ENCODE measurements at places on chromosomes 7 and 10.

DNA sequence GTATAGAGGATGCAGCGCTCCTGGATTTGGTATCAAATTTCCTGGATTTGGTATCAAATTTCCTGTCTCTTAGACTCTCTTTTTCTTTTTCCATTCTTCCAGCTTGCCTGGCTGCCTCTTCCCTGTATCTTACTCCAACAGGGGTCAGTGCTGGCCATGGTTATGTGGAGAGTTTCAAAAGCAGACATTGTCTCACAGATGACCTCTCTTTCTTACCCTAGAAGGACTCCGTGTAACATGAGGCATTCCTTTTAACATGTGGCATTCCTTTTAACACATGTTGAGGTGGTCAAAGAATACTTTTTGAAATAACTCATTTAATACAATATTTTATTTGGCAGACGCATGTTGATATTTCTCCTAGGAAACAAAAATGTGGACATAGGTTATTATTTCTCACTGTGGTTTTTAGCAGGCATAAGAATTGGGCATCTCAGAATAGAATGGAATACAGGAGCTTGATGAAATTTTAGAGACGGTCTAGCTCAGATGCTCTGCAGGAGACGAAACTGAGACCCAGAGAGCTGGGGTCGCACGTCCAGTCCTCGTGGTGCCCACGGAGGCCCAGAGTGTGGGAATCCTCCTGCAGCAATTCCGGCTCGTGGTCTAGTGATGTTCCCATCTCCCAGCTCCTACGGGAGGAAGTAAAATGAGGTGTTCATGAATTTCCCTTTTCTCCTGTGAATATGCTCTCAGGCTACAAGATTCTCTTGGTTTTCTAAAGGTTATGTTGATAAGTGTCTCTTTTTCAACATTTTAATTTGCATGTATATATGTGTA is 59.6 kb upstream of the PITRM1 start:
- DNase-seq = no peak

GRCh38 chr7:66731986-66732385 is 8.5 kb upstream of the RABGEF1 start:
- DNase-seq = no peak

DNA sequence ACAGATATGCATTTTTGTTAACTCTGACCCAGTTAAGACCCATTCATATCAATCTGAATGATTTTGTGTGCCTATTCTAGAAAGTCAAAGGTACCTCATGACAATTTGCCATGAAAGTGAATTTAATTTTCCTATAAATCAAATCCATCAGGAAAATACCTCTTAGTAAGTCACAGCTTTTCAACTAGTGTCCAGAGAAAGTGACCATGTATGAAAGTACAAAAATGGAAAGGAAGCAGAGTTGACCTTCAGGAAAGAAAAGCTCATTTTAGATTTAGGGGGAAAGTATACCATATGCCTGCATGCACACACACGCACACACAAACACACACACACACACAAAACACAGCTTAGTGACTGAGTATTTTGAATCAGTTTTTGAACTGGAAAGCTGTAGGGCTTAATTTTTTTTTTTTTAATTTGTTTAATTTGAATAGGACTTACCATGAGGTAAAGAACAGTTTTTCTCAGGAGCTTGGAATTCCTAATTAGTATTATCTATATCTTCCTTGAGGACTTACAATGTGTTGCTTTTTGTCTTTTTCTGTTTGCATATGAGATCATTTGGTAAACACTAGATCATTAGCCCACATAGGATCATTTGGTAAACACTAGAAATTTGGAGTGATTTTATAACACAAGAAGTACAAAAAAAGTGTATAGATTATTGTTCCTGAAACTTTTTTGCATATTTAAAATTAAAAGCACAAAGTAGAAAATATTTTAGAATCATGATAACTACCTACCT is 61.6 kb downstream of the ZNF277 start:
- no peak for DNase-seq

DNA sequence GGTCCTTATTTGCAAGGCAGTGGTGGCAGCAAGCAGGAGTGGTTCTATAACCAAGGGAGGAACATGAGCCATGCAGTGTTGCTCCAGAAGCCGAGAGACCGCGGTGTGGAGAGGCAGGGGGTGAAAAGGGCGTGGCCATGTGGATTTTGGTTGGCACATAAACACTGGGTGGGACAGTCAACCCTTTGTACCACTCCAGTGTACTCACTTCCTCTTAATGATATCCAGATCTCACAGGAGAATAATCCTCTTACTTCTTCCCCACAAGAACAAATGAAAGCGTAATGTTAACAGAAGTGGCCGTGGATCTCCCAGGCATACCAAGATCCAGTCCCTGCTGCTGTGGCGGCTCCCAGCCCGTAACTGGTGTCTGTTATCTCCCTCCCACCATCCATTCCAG is 42.4 kb downstream of the XRCC2 start:
- DNase-seq = no peak

GRCh38 chr10:70561558-70561957 is 41.0 kb downstream of the PRF1 start:
- no peak for DNase-seq

DNA sequence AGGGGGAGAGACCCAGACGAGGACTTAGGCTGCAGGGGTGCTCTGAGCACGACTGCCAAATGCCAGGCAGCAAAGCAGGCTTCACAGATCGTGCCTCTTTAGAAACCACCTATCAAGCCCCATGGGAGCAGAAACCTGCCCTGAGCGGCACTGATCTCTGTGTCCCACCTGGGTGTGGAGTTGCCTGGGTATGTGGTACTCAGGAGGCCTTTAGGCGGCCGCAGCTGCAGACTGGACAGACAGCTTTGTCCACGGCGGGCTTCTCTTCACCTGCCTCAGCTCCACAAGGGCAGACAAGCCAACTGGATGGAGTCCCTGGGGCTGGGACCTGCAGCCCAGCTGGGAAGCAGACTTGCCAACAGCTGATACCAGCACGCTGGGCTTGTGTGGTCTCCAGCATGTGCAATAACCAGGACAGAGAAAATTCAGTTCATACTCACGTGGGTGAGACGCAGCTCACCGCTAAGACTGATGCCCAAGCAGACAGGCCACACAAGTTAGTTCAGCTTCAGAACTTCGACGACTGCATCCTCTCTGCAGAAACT is 163.2 kb downstream of the EBF3 start:
- no peak for DNase-seq

DNA sequence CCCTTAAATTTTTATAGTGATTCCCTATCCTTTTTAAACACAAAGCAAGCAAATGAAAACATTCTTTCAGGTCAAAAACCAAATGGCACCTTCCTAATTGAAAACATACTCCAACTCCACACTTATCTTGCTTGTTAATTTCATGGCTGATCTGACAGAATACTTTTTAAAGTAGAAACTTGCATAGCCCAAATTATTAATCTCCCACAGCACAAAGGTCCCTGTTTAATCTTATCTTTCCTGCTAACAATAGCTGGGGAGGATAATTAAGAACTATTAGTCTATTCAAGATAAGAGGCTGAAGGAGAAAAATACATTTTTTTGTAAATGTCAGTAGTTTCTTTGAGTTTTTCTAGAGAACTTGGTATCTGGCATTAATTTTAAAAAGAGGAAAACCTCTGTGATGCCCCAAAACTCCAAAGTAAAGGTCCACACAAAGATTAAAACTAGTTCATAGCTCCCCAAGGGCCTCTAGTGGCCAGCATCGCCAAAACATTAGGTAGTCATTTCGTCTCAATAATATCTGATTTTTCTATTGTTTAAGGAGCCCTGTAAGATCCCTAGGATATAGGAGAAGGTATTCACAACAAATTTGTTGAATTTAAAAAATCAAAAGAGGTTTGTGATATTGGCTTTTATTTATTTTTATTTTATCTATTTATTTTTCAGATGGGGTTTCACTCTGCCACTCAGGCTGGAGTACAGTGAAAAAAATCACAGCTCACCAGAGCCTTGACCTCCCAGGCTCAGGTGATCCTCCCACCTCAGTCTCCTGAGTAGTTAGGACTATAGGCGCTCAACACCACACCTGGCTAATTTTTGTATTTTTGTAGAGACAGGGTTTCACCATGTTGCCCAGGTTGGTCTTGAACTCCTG is 14.7 kb downstream of the CDNF start:
- peak; percentile 12 for DNase-seq

DNA sequence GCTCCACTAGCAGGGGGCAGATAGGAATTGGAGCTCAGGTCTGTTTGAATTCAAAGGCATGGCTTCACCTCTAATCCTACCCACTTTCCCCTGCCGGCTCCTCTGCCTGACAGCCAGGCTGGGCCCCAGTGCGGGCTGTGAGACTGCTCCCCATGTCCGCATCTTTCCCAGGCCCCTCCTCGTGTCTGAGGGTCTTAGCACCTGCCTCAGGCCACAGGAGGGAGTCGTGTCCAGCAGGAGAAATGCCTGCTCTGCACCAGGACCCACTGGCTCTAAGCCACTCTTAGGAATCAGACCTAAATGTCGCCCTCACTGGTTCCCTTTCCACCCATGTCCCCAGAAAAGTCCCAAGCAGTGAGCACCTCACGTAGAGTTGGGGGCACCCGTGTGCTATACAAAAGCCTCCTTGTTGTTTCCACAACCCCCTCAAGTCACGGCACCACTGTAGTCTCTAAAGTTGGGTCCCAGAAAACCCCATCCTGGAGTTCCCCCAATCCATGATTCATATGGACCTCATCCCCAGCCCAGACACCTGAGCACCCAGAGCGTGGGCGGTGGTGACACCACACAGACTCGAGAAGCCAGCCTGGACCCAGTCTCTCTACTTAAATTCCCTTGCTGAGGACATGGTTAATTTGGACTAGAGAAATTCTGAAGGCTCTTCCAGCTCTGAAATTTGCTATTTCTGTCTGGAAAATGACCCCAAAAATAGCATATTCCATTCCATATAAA is 466.4 kb upstream of the ZMIZ1 start:
- DNase-seq = no peak

- DNase-seq = no peak
Measured at GRCh38 chr7:88337572-88337971, 30.9 kb upstream of the STEAP4 start.

- DNase-seq = no peak
Measured at GRCh38 chr10:7666253-7667023, at the start of gene ITIH5. Gene ITIH5, minus strand, starts transcription at chr10:7666966. Its CDS starts 74 bp downstream, at chr10:7666892.

DNA sequence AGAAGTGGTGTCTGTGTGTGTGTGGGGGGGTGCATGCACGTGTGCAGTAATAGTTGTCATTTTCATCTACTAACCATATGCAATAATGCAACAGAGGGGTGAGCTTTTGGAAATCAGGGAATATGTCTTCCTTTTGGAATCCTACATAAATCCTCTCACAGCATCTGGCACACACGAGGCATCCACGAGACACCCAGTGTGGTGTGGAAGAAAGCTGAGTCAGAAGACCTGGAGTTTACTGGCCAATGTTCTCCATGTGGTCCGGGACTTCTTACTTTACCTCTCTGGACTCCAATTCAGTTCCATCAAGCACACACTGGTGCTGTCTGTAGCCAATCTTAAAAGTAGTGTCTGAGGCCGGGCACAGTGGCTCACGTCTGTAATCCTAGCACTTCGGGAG is 43.1 kb upstream of the C10orf90 start:
- no peak for DNase-seq

DNA sequence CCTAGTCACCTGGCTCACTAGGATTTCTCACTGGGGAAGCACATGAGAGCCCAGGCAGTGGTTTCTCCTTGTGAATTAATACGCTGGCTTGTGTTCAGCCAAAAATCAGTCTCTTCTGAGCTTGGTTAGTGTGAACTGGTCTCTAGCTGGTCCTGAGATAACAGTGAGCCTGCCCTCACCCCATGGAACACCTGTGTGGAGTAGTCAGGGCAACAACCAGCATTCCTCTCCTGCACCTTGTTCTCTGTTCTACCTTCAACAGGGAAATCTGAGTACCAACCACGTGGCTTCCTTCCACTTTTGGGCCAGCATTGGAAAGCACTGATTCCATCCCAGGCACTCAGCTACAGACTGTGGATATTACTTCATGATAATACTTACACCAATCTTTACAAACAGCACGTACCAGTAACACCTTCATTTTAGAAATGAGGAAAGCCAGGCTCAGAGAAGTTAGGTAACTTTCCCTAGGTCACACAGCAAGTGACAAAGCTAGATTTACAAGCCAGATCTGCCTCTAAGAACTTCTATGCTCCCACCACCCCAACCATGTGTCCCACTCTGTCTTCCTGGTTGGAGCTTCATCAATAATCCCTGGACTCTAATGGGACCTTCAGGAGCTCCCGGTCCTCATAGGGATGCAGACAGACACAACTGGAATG is 106.6 kb downstream of the GRID1 start:
- DNase-seq = no peak

DNA sequence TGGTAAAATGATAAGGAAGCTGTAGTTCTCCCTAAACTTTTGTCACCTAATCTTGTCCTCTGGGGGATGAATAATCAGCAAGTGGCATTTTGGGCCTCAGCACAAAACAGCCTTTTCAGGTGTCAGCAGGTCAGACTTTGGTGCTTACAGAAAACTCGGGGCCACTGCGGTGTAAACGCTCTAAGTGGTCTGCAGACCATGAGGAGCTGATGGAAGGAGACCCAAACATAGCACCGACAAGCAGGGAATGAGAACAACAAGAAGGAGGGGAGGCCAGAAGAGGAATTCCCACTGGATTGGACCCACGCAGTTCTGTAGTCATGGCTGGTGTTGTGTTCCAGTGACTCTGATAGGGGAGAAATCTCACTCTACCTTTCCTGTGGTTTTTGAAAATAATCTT is 45.4 kb downstream of the RAMP3 start:
- no peak for DNase-seq

- DNase-seq = no peak
Measured at GRCh38 chr10:119348516-119349240, 141.3 kb downstream of the GRK5 start.

Data from effector CD4-positive, alpha-beta T cell (primary cell).